ENCODE measurements at places on chromosomes 1 and 21.

GRCh38 chr1:76940571-76941335 lies 73.5 kb downstream of the ST6GALNAC5 start:
- no peak for DNase-seq

GRCh38 chr1:215156232-215156631 lies 73.7 kb downstream of the KCNK2 start:
- no peak for DNase-seq

GRCh38 chr1:230243583-230244353 lies 176.7 kb downstream of the GALNT2 start:
- no peak for DNase-seq

GRCh38 chr1:151708891-151709290 lies 7.7 kb downstream of the CELF3 start:
- no peak for DNase-seq

DNA sequence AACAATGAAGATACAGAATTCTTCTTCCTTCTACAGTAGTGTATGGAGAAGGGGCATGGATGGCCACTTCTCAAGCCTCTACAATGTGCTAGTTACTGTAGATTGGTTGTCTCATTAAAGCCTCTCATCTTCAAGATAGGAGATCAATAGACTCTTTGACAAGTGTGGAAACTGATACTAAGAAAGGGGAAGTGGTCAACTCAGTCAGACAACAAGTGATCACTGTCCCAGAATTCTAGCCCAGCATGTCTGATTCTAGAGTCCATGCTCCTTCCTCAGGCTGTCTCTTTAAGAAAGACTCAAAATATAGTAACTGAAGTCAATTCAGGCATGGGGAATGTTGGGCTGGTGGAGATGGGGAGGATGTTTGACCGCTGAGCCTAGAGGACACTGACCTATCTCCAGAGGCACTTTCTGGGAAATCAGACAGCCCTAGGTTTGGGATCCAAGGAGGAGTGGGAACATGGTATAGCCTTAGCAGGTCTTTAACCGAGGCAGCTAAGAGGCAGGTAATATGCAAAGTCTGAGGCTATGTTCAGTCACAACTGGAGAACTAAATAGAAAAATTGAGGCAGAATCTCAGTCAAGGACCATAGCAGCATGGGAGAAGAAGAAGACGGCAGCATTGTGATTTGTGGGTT lies 39.3 kb upstream of the EYA3 start:
- DNase-seq: no peak

GRCh38 chr1:41355356-41355755 lies 5.9 kb upstream of the FOXO6 start:
- DNase-seq: no peak

DNA sequence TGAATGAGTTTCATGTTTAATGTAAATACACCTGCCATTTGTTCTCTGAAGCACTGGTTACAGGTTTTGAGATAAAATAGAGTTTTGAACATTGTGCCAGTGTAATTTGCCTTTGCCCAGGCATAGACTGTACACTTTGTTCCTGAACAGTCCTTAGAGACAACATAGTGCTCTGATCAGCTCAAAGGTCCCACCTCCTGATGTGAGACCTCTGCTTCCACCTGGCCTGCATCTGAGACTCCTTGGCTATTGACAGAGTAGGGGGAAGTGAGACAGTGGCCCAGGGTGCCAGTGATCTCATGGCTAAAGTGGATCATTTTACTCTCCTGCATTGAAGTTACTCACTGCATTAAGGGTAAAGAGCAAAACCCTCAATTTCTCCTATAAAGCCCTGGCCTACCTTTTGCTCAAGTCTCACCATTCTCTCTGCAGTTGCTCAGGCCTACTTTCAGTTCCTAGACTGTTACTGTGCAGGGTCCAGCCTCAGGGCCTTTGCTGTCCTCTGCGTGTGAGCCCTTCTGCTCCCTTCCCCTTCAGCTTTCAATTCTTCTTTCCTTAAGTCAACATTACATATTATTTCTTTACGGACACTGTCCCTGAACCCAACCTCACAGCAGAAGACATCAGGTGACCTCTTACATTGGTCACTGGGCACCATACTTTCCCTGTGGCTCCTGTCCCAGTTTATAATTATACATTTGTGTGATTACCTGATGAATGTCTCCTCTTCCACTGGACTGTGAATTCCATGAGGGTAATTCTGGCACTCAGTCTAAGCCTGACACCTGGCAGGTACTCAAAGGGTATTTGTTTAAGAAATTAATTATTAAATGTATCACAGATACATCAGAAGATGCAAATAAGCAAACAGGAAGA lies 142.9 kb downstream of the ROR1 start:
- no peak for DNase-seq

GRCh38 chr1:66291531-66291864 lies 242.5 kb upstream of the SGIP1 start:
- no peak for DNase-seq

DNA sequence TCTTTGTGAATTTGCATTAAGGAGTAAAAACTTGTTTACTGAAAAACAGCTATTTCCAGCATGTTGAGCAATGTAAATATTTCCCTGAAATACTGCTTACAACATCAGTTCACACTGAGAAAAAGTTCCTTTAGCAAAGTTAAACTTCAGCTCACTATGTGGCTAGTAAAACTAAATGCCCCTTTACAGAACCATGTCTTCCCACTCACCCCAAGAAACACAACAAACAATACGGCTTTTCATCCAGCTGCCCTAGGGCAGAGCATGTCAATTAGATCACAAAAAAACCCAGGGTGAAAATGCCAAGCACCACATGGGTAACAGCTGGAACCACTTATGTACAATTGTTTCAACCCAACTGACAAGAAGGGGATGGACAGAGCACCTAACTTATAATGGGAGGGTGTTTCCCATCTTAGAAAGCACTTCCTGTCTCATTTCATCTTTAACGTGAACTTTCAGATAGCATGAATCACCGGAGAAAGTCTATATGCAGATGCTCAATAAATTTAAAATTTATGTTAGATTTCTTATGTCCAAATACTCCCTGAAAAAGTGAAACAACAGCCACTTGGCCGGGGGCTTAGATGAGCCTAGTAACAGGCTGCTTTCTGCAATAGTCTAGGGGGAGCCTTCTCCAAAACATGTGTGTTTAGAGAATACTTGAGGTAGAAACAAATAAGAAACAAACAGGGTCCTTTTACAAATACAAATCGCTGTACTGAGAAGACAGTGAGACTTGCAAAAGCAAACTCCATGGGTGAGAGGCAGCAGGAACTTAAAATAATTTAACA lies 6.6 kb downstream of the NID1 start:
- DNase-seq: no peak

GRCh38 chr1:100806601-100807000 lies 87.1 kb downstream of the VCAM1 start:
- no peak for DNase-seq

GRCh38 chr1:31782421-31783410 lies 18.6 kb upstream of the ADGRB2 start:
- DNase-seq: no peak

DNA sequence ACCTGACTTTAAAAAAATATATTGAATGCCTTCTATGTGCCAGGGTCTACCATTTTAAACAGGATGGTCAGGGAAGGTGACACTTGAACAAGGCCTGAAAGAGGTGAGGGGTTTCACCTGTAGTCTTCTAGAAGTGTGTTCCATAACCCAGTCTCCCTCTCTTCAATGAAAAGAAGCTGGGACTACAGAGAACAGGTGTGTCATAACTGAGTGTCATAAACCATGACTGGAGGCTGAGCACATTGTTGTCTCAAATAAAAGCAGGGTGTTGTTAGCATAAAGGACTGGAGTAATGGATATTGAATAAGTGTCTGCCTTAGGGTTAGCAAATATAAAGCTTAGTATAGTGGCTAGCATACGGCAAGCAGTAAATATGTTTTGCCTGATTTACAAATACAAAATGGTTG lies 65.4 kb downstream of the SYDE2 start:
- peak; percentile 42 for DNase-seq

DNA sequence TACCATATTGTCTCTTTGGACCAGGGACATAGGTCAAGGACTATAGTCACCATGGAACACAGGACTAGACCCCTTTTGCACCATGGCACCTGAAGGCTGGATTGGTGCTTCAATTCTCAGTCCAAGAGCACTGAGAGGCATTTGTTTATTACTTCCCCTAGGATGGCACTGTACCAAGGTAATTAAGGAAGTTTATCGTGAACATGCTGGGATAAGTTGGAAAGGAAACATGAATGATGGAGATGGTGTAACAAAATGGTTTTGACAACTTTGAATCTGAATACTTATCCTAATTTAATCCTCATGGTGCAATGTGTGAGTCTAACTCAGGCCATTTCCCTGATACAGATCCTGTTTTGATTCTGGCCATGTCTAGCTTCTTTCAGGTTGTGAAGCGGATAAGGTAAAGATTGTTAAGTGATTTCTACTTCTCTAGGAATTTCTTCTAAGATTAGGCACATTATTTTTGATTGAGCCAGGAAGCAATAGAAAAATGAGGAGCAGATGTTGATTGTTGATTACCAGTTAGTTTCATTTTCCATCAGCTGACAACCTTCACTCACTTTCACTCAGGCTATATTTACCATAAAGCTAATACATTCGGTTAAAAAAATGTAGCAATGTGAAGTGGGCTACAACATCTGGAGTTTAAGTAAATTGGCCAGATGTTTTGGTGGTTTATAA lies 37.3 kb upstream of the SIPA1L2 start:
- no peak for DNase-seq

- no peak for DNase-seq
These were observed 38.0 kb downstream of the PLXNA2 start for GRCh38 chr1:208206092-208206698.

DNA sequence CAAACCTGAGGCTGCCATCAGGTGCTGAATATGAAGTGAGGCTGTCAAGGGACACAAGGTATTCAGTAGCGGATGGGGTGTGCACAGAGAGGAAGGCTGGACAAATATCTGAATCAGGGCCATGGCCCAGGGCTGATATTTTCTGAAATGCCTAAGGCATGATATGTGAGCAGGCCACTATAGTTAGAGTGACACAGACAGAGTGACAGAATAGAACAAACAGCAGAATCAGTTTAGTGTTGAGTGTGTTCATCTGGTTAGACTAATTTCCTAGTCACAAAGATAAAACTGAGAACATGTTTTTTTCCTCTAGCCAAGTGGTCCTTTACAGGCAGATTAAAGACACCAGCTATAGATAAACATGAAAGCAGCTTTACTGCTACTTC lies 3.9 kb downstream of the OVAAL start:
- no peak for DNase-seq

DNA sequence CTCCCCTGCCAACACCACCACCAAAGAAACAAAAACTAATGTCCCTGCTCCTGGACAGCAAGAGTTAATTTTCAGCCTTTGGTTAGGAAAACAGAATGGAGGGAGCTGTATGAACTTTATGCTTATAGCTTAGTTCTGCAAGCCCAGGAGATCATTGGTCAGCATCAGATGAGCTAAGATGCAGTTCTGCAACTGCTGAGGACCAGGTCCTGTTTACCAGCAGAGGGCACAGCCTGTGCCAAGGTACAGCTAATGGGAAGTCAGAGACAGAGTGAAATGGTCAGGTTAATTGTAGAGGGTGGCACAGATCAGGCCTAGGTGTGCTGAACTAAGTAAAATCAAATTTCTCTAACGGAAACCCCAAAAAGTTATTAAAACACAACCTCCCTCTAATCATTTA lies 161.3 kb downstream of the ROR1 start:
- no peak for DNase-seq

- no peak for DNase-seq
These were observed 710.7 kb downstream of the ADGRL2 start for GRCh38 chr1:82511441-82511840.

- no peak for DNase-seq
These were observed 6.8 kb downstream of the ETV3L start for GRCh38 chr1:157092831-157093230.

- DNase-seq: no peak
These were observed 56.8 kb downstream of the ATP5PO start for GRCh38 chr21:33858667-33859372.

GRCh38 chr1:6133146-6133895 lies 46.8 kb downstream of the CHD5 start:
- DNase-seq: no peak

DNA sequence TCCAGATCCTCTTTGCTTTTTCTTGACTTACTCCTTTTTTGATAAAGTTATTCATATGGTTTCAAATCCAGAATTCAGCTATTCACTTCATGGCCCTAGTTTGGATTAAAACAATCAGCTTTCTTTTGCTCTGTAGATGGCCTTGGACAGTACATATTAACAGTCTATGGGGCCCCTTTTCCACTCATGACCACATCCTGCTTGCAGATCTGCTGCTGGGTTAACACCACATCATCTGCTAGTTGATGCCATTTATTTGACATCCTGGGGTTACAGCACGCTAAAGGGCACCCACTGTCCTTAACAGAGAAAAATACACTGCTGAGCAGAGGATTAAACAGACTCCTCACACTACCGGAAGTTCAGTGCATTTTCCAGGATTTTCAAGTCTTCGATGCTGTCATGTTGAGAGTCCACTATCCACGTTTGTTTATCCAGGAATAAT lies 941 bp upstream of the IFI16 start:
- DNase-seq: no peak

- no peak for DNase-seq
These were observed 70.2 kb upstream of the OLIG2 start for GRCh38 chr21:32955311-32956060.

DNA sequence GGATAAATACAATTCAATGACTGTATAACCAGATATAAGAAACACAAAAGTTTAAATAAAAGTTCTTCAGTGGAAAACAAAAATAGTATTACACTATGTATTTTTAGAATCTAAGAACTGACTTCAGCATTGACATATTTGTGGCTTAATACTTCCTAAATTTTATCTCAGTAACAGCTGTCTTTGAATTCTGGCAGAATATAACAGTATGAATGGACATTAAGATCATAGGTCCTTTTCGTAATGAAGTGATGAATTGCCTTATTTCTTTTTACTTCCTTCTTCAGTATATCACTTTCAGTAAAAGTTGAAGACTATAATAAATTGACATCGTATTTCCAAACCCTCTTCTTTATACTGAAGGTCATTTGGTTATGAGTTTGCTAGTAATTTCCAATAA lies 1030.0 kb downstream of the MRPL39 start:
- no peak for DNase-seq

- DNase-seq: no peak
These were observed 50.9 kb downstream of the SLC37A1 start for GRCh38 chr21:42564561-42564971.

DNA sequence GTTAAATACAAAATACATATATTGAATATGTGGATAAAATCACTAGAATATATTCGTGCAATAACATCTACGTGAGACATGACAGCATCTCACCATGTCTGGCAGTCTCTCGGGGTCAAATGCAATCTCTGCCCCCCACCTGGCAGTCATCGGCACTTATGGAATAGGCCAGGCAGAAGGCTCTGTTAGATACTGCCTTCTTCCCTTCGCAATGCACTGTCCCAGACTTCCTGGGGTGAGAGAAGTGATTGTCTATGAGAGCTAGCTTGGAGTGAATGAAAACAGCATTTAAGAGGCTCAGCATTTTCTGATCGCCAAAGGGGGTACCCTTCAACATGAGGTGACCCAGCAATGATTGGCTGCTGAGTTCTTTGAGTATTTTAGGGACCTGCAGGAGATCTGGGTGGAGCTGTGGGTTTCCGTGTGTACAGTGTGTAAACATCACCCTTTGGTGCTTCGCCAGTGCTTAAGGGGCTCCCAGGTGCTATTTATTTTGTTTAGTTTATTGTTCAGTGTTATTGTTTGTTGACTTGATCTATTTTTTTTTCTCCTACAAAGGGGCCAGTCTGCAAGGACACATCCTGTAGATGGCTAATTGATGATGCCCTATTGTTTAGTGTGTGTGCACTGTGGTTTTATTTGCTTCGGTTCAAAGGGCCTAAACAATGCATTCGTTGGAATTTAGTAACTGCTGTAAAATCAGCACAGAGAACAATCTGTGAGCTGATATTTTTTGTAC lies 10.2 kb downstream of the ERG start:
- peak; percentile 41 for DNase-seq
